H1 (cell line): ENCODE measurements at places on chromosomes 2 and 18. TPM values are rescaled to one million over a fixed set of nuclear protein-coding genes. Genes with fewer than 3 reads are reported as not detected.

DNA sequence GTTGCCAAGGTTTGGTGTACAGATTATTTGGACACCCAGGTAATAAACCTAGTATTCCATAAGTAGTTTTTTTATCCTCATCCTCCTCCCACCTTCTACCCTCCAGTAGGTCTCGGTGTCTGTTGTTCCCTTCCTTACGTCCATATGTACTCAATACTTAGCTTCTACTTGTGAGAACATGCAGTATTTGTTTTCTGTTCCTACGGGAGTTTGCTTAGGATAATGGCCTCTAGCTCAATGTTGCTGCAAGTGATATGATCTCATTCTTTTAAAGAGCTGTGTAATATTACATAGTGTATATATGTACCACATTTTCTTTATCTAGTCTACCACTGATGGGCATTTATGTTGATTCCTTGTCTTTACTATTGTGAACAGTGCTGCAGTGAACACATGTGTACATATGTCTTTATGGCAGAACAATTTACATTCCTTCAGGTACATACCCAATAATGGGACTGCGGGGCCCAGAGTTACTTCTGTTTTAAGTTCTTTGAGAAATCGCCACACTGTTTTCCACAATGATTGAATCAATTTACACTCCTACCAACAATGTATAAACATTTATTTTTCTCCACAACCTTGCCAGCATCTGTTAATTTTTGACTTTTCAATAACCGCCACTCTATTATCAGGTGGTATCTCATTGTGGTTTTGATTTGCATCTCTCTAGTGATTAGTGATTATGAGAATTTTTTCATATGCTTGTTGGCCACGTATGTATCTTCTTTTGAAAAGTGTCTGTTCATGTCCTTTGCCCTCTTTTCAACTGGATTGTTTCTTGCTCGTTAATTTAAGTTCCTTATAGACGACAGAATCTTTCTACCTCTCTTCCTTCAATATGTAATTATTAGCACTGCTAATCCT lies 88.0 kb downstream of the MEMO1 start:
- DNase-seq: no peak

GRCh38 chr2:178101321-178102079 lies 10.7 kb upstream of the RBM45 start:
- no peak for DNase-seq

ASTL gene
- 0.60 and 0.75 TPM in 2 replicates for total RNA-seq

- DNase-seq: no peak
Observed at GRCh38 chr2:18584608-18584954, 4.8 kb downstream of the NT5C1B start.

CFAP53 gene
- total RNA-seq: 0.30 and 0.34 TPM in 2 replicates

ANKRD53 gene
- 0.39 and 0.55 TPM in 2 replicates for total RNA-seq

DNA sequence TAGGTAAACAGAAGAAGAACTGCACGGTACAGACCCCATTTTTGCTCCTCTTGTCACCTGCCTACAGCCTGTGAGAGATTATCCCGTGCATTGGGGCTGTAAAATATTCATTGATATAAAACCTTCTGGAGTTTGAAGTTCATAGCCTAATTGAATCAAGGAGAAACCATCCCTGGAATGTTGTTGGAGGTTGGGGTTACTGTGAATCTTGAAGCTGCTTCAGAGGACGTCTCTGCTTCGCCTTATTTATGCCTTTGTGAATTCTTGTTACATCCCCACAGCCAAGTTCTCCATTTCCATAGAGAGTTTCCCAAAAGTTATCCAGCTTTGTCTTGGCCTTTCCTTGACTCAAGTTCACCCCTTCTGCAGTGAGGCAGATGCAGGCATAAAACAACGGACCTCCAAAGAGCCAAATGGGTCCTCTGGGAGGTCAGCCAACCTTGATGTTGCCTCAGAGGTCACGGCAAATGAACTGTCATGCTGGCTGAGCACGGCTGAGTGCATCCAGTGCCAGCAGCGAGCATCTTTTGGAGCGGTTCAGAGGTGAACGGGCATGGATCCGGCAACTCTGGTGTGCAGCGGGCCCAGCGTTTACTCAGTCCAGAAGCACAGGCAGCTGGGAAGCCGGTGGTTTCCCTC lies 317.6 kb downstream of the PRKCE start:
- no peak for DNase-seq

DNA sequence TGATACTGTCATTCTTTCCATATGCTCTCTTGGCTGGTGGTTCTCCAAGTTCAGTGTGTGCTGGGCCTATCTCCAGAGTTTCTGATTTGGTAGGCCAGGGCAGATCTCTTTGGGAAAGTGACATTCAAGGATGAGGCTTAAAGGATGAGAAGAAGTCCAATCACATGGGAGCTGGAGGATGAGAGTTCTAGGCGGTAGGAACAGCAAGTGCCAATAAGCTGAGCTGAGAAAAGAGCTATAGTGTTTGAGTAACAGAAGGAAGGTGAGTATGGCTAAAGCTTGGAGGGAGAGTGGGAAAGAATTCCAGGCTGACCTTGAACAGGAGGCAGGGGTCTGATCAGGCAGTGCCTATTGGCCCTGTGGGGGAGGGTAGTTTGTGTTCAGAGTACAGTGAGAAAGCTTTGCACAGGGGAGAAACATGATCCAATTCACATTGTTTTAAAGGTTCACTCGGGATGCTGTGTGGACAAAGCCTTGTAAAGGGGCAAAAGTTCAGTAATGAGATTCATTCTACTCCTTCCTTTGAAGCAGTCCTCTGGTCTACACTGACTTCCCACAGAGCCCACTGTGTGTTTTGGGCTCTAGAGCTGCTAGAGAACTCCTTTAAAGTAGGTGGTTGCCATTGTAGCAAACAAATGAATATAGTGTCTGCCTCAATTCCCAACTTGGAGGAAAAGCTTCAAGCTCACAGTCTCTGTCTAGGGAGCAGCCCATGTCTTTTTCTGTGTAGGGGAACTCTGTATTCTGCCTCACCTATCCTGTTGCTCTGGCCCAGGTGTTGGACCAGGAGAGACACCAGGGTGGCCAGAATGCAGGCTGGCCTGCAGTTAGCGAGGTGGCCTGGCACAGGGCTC lies 81.8 kb downstream of the FASTKD2 start:
- DNase-seq: no peak

- no peak for DNase-seq
Observed at GRCh38 chr2:46351098-46351749, 54.0 kb downstream of the EPAS1 start.

BOK gene
- 33.7 and 34.7 TPM in 2 replicates for total RNA-seq

MYO3B gene
- 0.19 and 0.27 TPM in 2 replicates for total RNA-seq

GRCh38 chr2:177467646-177468045 lies 75.1 kb downstream of the AGPS start:
- no peak for DNase-seq

- no peak for DNase-seq
Observed at GRCh38 chr2:148906124-148906523, 31.1 kb downstream of the KIF5C start.

GRCh38 chr2:203022751-203023150 lies 8.1 kb downstream of the NBEAL1 start:
- no peak for DNase-seq

DNA sequence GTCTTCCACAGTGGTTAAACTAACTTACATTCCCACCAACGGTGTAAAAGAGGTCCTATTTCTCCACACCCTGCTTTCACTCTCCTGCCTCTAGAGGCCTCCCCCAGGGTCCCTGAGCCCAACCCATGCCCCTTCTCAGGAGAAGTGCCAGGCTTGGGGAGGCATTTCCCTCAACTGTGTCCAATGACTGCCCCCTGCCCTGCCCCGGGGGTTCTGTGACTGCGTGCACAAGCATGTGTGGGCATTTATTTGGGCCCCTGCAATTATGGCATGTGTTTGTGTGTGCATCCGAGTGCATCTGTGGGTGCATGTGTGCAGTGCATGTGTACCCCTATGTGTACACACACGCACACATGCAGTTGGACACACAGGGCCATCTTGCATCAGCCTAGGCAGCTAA lies 57.3 kb downstream of the INHBB start:
- DNase-seq: no peak

GRCh38 chr2:15554525-15555218 lies 6.5 kb downstream of the NBAS start:
- no peak for DNase-seq

PDE11A gene
- total RNA-seq: 0.19 and 0.36 TPM in 2 replicates

- DNase-seq: no peak
Observed at GRCh38 chr2:70526126-70526525, 27.5 kb downstream of the TGFA start.

- no peak for DNase-seq
Observed at GRCh38 chr2:237143676-237144440, 58.2 kb downstream of the COPS8 start.

GRCh38 chr2:84481702-84482101 lies 22.6 kb upstream of the SUCLG1 start:
- no peak for DNase-seq

CCDC102B gene
- total RNA-seq: 0.78 and 0.80 TPM in 2 replicates

DNA sequence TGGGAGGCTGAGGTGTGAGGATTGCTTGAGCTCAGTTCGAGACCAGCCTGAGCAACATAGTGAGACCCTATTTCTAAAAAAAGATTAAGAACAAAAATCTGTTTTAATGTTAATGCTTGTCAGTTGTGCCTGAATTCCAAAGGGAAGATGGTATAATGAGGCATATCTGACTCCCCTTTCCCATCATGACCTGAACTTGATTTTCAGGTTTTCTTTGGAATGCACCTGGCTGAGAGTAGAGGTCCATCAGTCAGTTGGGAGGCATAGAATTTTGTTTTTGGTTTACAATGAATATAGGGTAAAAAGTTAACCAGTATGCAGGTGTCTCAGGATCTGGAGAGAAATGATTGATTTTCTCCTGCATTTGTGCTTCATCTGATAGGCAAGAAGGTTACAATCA lies 20.4 kb downstream of the RPIA start:
- DNase-seq: no peak

GFPT1 gene
- 76.2 and 86.8 TPM in 2 replicates for total RNA-seq

- peak; percentile 69 for DNase-seq
Observed at GRCh38 chr2:84971510-84972206, 697 bp downstream of the KCMF1 start.

GRCh38 chr18:49756671-49757362 lies 56.5 kb downstream of the ACAA2 start:
- no peak for DNase-seq

PDCD1 gene
- 0.48 and 0.73 TPM in 2 replicates for total RNA-seq

GRCh38 chr2:143117225-143117624 lies 12.0 kb upstream of the ARHGAP15 start:
- DNase-seq: no peak
